ENCODE measurements at places on chromosomes 1 and 21.

- DNase-seq = no peak
Observed at GRCh38 chr1:156532374-156532773, 31.8 kb upstream of the MEF2D start.

GRCh38 chr1:113721010-113721409, 38.3 kb downstream of the PHTF1 start:
- no peak for DNase-seq

GRCh38 chr1:218620956-218621355, 275.8 kb downstream of the TGFB2 start:
- DNase-seq = no peak

GRCh38 chr1:57307392-57308170, 116.3 kb downstream of the DAB1 start:
- peak; percentile 17 for DNase-seq

DNA sequence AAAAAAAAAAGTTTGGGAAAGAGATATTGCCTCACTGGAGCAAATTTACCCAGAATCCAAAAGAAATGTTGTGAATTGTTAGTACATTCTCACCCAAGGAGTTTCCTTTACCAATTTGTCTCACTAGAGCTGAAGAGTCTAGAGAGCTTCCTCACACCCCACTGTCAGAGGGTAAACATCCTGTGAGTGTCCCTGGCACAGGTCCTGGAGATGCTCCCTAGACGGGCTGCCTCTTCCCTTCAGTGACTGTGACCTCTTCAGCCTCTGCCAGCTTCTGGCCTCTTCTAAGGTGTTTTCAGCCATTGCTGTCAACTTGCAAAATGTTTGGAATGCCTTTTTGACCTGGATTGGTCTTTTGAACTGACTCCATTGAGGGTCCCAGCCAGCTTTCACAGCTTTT, 159.4 kb downstream of the DHRS3 start:
- DNase-seq = no peak

GRCh38 chr1:172167796-172168596, 252.5 kb upstream of the C1orf105 start:
- no peak for DNase-seq

- DNase-seq = no peak
Observed at GRCh38 chr1:159835356-159835755, 8.7 kb downstream of the SLAMF8 start.

DNA sequence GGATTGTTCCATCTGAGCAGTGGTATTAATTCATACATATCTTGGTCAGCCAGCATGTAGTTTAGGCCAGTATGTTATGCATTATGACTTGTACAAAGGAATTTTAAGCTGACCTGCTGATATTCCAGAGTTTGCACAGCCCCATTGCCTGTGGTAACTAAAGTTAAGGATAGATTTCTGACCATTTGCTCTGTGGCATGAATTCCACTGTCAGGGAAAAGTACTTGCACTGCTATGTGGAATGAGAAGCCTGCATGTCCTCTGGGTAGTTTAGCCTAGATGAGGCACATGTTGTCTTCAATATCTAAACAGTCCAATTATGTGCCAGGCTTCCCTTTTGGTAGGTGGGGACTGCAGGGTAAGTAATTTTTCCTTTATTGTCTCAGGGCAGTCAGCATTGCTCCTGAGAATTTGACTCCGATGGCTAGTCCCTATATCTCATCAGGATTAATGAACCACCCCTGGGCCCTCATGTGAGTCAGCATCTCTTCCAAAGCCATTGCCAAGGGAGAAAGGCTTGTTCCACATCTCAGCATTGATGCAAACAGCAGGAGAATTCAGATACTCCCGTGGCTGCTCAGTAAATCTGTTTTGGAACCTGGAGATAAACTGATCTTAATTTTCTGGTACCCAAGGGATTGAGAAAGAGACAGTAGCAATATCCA, 30.2 kb downstream of the NEK7 start:
- no peak for DNase-seq

GRCh38 chr1:42774928-42775526, 8.0 kb downstream of the C1orf50 start:
- DNase-seq = no peak

DNA sequence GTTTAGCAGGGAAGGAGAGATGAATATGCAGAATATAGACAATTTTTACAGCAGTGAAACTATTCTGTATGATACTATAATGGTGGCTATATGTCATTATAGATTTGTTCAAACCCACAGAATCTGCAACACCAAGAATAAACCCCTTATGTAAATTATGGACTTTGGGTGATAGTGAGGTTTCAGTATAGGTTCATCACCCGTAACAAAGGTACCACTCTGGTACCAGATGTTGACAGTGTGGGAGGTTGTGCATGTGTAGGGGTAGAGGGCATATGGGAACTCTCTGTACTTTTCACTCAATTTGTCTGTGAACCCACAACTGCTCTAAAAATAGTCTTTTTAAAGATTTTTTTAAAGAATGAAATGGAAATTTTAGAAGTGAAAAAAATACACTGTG, 29.9 kb upstream of the PRDX6 start:
- no peak for DNase-seq

- no peak for DNase-seq
Observed at GRCh38 chr1:92503926-92504285, 17.2 kb upstream of the GFI1 start.

DNA sequence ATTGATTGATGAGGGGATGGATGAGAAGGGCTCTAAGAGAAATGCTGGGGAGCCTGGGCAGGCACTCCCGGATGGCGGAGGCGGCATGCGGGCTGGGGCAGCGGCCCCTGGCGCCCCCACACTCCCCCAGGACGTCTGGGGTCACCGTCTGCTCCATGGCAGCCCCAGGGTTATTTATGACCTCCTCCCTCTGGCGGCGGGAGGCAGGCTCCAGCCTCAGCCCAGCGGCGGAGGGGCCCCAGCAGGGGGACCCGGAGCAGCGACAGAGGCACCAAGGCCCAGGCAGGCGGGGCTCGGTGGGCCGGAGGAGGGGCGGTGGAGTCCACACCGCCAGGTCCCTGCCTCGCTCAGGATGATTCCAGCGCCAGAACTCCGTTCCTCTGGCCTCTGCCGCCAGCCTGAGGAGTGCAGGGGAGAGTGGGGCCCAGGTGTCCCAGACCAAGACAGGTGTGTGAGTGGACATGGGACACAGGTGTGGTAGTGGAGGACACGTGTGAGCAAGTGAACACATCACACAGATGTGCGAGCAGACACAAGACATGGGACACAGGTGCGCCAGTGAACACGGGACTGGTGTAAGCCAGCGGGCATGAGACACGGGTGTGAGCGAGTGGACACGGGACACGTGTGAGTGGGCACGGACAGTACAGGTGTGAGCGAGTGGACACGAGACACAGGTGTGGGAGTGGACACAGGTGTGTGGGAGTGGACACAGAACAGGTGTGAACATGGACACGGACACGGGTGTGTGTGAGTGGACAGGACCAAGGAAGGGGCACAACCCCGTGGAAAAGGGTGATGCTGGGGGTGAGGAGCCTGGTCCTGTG, 2.5 kb upstream of the SAMD11 start:
- no peak for DNase-seq

DNA sequence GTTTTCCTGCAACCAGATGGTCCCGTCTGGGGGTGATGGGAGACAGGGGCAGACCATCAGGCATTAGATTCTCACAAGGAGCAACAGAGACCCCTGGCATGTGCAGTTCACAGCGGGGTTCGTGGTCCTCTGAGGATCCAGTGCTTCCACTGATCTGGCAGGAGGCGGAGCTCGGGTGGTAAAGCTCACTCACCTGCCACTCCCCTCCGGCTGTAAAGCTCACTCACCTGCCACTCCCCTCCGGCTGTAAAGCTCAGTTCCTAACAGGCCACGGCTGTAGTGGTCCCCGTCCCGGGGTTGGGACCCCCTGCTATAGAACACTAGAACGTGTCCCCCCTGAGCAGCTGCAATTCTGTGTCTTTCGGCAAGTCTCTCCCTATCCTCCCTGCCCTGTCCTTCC, 4.6 kb downstream of the KRTAP10-12 start:
- DNase-seq = no peak

DNA sequence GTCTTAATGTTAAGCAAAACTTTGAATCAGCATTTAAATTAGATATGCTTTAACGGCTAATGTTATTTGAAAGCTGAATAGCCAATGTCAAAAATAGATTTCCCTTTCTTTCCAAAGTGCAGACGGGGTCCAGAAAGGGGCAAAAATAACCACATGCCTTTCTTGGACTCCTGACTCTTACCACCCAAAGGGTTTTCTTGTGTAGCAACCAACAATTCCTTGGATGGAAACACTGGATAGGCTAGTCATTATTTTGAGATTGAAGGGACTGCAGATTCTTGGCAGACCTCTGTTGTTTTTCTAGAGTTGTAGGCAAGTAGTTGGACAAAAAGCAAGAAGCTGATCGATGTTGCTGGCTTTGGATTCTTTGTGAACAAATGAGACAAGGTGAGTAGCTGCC, 107.0 kb downstream of the MRPS6 start:
- no peak for DNase-seq

DNA sequence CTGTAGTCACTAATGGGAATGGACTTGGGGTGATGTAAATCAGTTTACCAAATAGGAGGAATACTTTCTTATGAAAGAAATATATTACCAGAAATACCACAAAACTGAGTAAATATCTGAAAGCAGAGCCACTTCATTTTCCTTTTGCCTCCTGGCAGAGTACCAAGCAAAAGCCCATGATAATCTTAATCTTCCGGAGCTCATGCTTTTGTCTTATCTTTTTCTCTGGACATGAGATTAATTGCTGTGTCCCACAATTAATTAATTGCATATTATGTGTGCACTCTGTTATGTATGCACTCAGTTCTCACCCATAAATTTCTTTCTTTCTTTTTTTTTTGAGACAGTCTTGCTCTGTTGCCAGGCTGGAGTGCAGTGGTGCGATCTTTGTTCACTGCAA, 94.1 kb upstream of the PDE4B start:
- DNase-seq = no peak

DNA sequence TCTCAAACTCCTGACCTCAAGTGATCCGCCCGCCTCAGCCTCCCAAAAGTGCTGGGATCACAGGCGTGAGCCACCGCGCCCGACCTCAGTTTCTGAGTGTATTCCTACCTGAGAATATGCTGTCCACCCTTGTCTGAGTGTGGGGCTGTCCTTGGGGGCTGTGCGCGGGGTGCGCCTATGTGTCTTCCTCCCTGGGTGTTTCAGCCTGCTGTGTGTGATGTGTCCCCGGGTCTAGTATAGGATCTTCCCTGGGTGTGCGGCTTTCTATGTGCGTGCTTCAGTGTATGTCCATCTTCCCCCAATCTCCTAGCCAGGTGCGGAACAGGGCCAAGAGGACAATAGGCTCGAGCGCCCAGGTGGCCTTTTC, 8.3 kb upstream of the ID3 start:
- DNase-seq = no peak

- no peak for DNase-seq
Observed at GRCh38 chr1:164662462-164662861, 103.5 kb downstream of the PBX1 start.

- no peak for DNase-seq
Observed at GRCh38 chr1:211468595-211468994, 23.4 kb downstream of the RD3 start.

DNA sequence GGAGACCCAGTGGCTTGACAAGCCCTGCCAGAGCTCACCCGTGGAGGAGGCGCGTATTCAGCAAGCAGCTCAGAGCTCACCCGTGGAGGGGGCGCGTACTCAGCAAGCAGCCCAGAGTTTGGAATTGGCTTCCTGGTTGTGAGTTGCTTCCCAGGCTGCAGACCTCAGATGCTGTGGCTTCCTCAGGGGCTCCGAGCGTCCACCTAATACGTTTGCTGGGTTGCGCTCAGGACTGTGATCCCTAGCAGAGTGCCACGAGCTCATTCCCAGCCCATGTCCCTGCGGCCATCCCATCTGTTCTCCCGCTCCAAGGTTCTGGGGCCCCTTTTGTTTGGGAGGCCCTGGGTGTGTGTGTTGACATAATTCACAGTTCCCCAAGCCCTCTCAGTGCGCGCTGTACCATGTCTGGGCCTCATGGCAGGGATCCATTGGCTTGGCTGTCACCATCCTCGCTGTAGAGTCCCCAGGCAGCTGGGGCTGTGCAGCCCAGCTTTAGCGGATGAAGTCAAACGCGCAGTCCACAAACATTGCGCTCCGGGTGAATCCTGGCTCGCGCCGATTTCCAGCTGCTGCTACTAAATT, 3.6 kb downstream of the AJAP1 start:
- no peak for DNase-seq

- peak; percentile 26 for DNase-seq
Observed at GRCh38 chr21:42684109-42684916, 30.9 kb downstream of the PDE9A start.

GRCh38 chr1:27383039-27383605, at the start of gene CD164L2:
Gene CD164L2 (minus strand): TSS chr1:27383333. CDS start chr1:27383239, 94 bp downstream.
- peak; percentile 16 for DNase-seq

GRCh38 chr1:204970937-204971336, 72.1 kb upstream of the CNTN2 start:
- DNase-seq = no peak

DNA sequence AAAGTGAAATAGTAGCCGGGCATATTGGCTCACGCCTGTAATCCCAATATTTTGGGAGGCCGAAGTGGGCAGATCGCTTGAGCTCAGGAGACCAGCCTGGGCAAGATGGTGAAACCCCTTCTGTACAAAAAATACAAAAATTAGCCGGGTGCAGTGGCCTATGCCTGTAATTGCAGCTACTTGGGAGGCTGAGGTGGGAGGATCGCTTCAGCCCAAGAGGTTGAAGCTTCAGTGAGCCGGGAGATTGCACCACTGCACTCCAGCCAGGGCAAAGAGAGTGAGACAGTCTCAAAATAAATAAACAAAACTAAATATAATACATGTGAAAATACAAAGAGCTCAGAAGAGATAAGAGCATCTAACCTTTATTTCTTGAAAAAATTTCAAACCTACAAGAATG, 2.3 kb upstream of the MSTO1 start:
- DNase-seq = no peak

DNA sequence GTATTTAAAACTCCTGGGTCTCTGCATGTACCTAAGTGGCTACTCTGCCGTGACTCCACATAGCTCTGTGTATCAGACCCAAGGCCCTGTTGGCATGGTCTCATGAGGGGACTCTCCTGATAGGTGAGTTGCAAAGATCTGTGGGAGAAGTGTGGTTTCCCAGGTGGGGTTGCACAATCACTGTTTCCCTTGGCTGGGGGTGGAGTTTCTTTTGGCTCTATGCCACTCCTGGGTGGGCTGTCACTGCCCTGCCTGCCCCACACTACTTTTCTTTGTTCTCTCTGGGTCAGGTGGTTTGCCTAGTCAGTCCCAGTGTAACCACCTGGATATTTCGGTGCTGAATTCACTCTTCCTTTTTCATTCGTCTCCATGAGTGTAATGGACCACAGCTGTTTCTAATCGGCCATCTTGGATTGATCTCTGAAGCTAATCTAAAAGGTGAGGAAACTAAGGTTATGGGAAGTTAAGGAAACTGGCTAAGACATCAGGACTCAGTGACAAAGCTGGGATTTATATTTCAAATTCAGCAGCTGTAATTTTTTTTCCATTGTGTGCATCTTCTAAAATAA, 97.1 kb upstream of the CACYBP start:
- DNase-seq = no peak

Measured in activated CD4-positive, CD25-positive, alpha-beta regulatory T cell (primary cell).